ENCODE measurements at places on chromosomes 6 and 20. TPM values are rescaled to one million over a fixed set of nuclear protein-coding genes. Genes with fewer than 3 reads are reported as not detected.

The CTAGE9 gene
- polyA plus RNA-seq, result not detected

The DBNDD2 gene
- polyA plus RNA-seq, result 22.4 TPM

The GPR6 gene
- polyA plus RNA-seq, result not detected

The FABP7 gene
- polyA plus RNA-seq, result not detected

The PLA2G7 gene
- polyA plus RNA-seq, result not detected

The OXT gene
- polyA plus RNA-seq, result not detected

The ARFGEF3 gene
- not detected for polyA plus RNA-seq

The PKHD1 gene
- polyA plus RNA-seq, result under 0.01 TPM

The EYA4 gene
- polyA plus RNA-seq, result 0.08 TPM

The PDYN gene
- not detected for polyA plus RNA-seq

The SCRT2 gene
- polyA plus RNA-seq, result not detected

The FOXC1 gene
- polyA plus RNA-seq, result 3.6 TPM

The HRH3 gene
- polyA plus RNA-seq, result 0.02 TPM

The SLA2 gene
- polyA plus RNA-seq, result not detected

The EYS gene
- polyA plus RNA-seq, result 0.05 TPM

The COL11A2 gene
- 1.1 TPM for polyA plus RNA-seq

The LY6G6F gene
- polyA plus RNA-seq, result not detected

The MACROD2 gene
- polyA plus RNA-seq, result 0.33 TPM

The ANKEF1 gene
- 2.9 TPM for polyA plus RNA-seq

The SLC17A3 gene
- polyA plus RNA-seq, result not detected

The DLK2 gene
- polyA plus RNA-seq, result 3.9 TPM

The TP53TG5 gene
- not detected for polyA plus RNA-seq

The ULBP1 gene
- not detected for polyA plus RNA-seq

The MOG gene
- not detected for polyA plus RNA-seq

The MAK gene
- not detected for polyA plus RNA-seq

The MAFB gene
- 0.05 TPM for polyA plus RNA-seq

The NHLRC1 gene
- polyA plus RNA-seq, result 0.29 TPM

The PBOV1 gene
- not detected for polyA plus RNA-seq

The GLP1R gene
- polyA plus RNA-seq, result not detected

The CDSN gene
- not detected for polyA plus RNA-seq

The FAM83B gene
- polyA plus RNA-seq, result not detected

The CST4 gene
- not detected for polyA plus RNA-seq

The CDH4 gene
- polyA plus RNA-seq, result not detected

The VAPB gene
- polyA plus RNA-seq, result 16.9 TPM

The SAMD5 gene
- polyA plus RNA-seq, result not detected

The RPS21 gene
- polyA plus RNA-seq, result 11,376 TPM

The TTBK1 gene
- polyA plus RNA-seq, result 0.91 TPM

The MMP24 gene
- 18.1 TPM for polyA plus RNA-seq

The MRPS18A gene
- polyA plus RNA-seq, result 57.0 TPM

The LAMA5 gene
- 27.2 TPM for polyA plus RNA-seq

The RBM24 gene
- 0.20 TPM for polyA plus RNA-seq

The ADGB gene
- polyA plus RNA-seq, result not detected

The COL19A1 gene
- polyA plus RNA-seq, result 0.10 TPM
